ENCODE measurements at places on chromosomes 11 and 22. TPM values are rescaled to one million over a fixed set of nuclear protein-coding genes. Genes with fewer than 3 reads are reported as not detected.

GRCh38 chr11:22674470-22675439 is 8.3 kb downstream of the GAS2 start:
- DNase-seq: no peak

GRCh38 chr11:93039531-93040240 is 70.2 kb downstream of the MTNR1B start:
- DNase-seq: no peak

DNA sequence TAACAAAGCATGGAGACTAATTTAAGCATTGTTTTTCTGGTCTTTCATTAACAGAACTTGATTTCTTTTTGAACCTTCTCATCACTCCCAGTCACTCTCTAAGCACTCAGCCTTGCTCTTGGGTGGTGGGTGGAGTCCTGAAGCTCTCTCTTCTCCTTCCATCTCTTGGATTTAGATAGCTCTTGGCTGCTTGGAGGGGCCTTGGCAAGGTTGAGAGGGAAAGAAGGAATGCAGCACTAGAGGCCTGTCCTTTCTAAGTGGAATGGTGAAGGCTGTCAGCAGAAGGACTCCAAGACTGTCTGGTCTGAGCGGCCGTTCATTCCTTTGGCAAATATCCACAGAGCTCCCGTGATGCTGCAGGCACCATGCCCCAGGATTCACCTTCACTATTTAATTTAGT is 168.6 kb upstream of the E2F8 start:
- DNase-seq: no peak

- peak; percentile 58 for DNase-seq
Measured at GRCh38 chr11:34600339-34601084, 20.4 kb upstream of the EHF start.

GRCh38 chr22:30969532-30970355 is 679 bp downstream of the TUG1 start:
- peak; percentile 32 for DNase-seq

GRCh38 chr11:128579798-128580504 is 7.4 kb downstream of the ETS1 start:
- DNase-seq: no peak

- no peak for DNase-seq
Measured at GRCh38 chr11:78773492-78773891, 198.8 kb upstream of the NARS2 start.

DNA sequence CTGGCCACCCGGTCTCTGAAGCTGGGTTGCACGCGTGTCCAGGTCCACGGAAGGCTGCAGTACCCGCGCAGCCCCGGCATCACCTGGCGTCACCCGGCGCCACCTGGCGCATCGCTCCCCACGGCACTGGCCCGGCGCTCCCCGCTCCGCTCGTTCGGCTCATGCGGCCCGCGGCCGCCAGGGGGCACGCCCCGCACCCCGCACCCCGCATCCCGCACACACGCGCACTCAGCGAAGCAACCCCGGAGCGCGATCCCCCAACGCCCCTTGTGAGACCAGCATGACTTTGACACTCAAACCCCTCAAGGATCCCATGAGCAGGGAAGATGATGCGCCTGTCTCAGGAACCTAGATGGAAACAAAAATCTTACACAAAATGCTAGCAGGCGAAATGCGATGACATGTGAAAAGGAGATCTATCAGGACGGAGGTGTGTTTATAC is 11.9 kb downstream of the B3GNT6 start:
- no peak for DNase-seq

DNA sequence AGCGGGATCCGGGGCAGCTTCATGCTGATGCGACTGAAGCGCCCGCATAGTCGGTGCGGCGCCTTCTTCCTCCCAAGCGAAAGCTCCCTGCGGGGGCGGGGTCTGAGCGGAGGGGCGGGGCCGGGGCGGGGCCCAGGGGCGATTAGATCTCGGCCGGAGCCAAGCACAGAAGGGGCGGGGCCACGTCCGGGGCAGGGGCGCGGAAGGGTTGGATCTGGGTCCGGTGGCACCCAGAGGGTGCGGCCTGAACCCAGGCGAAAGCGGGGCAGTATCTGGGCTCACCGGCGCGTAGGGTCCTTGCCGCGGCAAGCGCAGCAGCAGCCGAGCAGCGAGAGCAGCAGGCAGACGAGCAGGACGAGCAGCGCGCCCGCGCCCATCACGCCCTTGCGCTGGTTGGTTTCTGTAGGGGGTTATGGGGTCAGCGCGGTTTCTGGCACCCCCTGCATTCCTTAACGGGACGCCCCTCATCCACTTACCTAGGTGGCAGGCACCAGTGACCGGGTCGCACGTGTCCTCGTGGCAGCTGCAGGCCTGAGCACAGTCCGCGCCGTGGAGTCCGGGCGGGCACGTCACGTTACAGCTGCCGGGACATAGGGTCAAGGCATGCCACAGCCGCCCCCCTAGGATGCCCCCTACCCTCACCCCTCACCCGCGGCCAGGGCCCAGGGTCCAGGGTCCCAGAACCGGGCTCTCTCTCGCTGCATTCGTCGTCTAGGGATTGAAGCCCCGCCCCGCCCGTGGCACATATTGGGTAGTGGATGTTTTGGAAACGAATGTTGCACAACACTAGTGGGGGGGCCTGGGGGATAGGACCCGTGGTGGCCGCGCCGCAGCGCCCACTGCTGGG is 8.1 kb downstream of the SCARF2 start:
- DNase-seq: no peak

The NRIP3 gene
- polyA plus RNA-seq: 2.4 TPM

DNA sequence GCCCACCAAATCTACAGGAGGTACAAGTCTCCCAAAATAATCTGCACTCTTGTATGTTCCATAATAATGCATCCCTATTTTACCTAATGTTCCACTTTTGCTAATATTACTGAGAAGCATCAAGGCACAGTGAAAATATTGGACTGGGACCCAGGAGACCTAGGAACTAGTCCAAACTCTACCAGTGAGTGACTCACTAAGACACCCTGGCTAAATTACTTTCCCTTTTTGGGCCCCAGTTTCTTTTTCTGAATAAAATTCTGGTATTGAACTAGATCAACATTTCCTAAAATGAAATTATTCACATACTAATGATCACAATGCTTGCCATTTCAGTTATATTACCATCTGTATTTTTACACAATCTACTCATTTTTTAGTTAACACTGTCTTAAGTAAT is 19.6 kb downstream of the THAP12 start:
- DNase-seq: no peak

The ESAM gene
- polyA plus RNA-seq: 144 TPM

DNA sequence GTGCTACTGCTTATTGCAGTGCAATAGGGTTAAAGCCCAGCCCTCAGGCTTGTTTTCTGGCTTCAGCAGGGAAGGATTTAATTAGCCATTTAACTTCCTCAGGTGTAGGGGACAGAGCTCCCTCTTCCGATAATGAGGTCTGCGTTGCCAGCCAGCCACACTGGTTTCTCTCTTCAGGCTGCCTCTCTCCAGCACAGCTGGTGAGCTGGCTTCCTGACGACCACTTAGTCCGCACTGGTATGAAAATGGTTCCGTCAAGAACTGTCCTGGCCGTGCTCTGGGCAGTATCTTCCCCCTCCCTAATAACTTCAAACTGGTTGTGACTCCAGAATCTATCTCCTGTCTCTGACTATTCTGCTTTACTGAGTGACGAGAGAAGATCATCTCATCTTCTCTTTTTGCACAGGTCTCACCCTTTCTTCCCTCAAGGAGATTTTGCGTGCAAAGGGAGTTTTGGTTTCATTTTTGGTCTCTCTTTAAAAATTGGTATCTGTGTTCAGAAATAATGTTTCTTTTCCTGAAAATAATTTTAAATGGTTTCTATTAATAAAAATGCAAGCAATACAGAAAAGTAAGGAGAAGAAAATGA is 49.2 kb downstream of the CNTN5 start:
- DNase-seq: peak; percentile 4

DNA sequence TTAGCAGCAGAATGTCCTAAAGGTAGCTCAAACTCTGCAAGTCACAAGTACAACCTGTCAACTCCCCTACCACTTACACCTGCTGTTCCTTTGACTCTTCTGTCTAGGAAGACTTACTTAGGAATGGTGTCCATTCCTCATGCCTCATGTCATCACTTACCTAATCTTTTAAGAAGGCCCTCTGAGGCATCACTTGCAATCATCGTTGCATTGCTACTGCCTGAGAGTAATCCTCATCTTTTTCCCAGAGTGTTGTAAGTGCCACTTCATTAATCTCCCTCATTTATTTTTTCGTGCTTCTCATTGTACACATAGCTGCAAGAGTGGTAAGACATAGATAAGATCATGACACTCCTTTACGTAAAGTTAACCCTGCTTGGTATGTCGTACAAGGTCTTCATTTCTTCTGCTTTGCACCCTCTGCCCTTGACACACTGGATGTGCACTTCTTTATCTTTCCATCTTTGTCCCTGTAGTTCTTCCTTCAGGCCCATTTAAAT is 54.6 kb downstream of the SFI1 start:
- no peak for DNase-seq

The MUC6 gene
- polyA plus RNA-seq: 0.24 TPM

GRCh38 chr11:88424881-88425280 is 87.3 kb upstream of the CTSC start:
- DNase-seq: no peak

DNA sequence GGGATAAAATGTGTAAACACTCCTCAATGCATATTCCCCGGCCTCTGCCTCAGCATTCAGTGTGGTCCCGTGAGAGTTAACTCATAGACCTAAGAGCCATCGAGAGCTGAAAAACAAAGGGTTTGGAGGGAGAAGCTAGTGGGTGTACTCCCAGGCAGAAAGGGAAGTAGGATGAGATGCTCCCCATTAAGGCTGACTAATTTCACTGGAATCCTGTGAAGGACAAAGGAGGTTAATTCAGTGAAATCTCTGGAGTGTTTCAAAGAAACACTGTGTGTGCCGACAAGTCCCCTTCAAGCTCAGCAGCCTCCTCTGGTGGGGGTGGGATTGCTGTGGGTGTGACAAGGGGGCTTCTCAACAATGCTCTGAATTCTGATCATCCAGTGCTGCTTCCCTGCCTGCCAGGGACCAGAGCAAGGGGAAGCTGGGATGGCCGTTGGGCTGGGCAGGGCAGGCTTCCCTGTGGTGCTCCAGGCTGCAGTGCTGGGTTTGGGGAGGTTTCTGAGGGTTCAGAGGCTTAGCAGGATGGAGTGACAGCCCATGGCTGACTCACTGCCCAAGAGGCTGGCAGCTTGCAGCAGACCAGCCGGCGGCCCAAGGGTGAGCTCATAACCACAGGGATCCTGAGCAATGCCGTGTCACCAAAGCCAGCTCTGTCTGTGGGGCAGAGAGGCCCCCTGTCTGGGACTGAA is 61.4 kb upstream of the BMAL1 start:
- DNase-seq: no peak

The C1QTNF4 gene
- 2.6 TPM for polyA plus RNA-seq

The USP28 gene
- polyA plus RNA-seq: 29.3 TPM

GRCh38 chr11:118436639-118437207 is 431 bp downstream of the KMT2A start:
- peak; percentile 41 for DNase-seq

- DNase-seq: no peak
Measured at GRCh38 chr22:24695060-24695459, 79.5 kb downstream of the PIWIL3 start.

DNA sequence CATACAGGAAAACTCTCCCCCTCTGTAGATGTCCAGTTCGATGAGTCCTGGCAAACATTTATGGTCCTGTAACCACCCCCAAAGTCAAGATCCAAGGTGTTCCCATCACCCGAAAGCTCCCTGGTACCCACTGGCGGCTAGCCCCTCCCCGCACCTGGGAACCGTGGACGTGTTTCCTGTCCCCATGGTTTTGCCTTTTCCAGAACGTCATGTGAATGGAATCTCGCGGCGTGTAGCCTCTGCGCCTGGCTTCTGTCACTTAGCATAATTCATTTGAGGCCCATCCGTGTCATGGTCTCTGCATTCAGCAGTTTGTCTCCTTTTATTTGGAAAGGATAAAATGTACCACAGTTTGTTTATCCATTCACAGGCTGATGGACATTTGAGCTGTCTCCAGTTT is 106.3 kb downstream of the KCNQ1 start:
- DNase-seq: no peak

The OR5A1 gene
- 0.03 TPM for polyA plus RNA-seq

DNA sequence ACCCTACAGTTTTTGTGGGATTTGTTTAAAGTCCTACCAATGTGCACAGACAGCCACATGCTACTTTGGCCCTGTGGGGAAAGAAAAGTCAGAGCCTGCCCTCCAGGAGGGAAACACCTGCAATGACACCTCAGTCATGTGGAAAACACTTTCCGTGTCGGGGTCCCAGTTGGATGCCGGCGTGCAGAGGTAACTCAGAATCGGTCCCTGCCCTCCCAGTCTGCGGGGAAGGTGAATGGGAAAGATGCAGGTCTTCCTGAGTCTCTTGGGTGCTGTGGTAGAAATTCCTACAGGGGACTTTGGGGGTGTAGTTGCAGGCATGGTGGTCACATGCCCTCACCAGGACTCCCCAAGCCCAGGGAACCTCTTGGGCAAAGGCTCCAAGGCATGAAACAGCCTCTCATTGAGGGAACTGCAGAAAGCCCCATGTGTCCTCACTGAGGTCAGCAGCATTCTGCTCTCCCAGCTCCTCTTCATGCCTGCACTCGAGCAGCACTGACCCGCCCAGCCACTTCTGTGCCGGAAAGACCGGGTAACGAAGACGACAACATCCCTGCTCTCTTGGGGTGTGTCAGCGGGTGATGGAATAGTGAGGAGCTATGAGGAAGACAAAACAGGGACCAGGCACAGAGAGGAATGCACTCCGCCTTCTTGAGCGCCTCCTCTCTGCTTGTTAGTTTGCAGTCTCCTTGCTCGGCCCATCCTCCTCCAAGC is 4.7 kb downstream of the RIBC2 start:
- DNase-seq: no peak

GRCh38 chr11:73889019-73889418 is 12.2 kb downstream of the PAAF1 start:
- no peak for DNase-seq

- no peak for DNase-seq
Measured at GRCh38 chr22:49018601-49019000, 809.1 kb downstream of the BRD1 start.

Data from right lung (tissue), 10 donors.